EL (cell line): ENCODE measurements at places on chromosomes 13 and 19.

GRCh38 chr19:50633973-50634372 is 5.7 kb downstream of the SYT3 start:
- DNase-seq = no peak

DNA sequence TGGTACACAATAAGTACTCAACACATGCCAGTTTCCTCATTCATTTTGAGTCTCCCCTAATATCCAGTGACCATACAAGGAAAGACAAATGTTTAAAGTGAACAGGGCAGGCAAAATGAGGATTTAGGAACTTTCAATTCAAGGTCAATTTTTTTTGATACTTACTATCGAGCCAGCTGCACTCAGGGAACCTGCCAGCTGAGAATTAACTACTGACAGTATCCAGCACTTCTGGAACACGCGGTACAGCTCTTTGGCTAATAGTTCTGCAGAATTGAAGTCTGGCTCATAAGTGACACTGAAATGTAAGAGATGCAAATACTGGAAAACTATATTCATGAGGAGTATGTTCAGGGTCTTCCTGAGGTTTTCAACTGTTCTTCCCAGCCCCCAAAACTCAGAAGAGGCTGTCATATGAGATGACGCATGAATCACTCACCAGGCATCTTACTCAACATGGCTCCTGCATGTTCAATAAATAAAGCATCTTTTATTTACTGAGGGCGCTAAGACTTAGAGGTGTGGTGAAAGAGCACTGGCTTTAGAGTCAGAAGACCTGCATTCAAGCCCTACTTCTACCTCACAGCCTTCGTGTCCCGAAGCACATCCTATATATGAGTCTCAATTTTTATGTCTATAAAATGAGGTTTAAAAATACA is 25.6 kb downstream of the RUBCNL start:
- DNase-seq = no peak

DNA sequence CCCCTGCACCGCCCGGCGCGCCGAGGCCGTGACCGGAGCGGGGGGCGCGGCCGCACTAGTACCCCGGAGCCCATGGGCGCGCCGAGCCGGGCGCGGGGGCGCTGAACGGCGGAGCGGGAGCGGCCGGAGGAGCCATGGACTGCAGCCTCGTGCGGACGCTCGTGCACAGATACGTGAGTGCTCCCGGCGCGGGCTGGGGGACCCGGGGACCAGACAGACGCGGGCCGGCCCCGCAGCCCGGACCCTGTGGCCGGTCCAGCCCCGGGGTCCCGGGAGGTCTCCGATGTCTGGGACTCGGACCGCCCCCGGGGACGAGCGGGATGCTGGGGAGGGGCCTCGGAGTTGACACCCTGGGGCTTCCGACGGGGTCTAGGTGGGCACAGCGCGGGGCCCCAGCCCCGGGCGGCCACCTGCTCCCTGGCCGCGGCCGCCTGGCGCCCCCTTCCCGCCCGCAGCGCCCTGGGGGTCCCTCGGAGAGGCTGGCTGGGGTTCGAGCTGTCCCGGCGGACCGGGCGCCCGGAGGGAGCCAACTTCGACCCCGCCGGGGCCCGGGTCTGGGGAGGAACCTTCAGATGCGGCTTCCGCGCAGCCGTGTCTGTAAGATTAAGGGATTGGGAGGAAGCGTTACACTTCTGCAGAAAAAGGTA is 568 bp downstream of the ATP11A start:
- DNase-seq = peak; percentile 45

GRCh38 chr13:104008075-104008474 is 941.9 kb upstream of the SLC10A2 start:
- DNase-seq = no peak

DNA sequence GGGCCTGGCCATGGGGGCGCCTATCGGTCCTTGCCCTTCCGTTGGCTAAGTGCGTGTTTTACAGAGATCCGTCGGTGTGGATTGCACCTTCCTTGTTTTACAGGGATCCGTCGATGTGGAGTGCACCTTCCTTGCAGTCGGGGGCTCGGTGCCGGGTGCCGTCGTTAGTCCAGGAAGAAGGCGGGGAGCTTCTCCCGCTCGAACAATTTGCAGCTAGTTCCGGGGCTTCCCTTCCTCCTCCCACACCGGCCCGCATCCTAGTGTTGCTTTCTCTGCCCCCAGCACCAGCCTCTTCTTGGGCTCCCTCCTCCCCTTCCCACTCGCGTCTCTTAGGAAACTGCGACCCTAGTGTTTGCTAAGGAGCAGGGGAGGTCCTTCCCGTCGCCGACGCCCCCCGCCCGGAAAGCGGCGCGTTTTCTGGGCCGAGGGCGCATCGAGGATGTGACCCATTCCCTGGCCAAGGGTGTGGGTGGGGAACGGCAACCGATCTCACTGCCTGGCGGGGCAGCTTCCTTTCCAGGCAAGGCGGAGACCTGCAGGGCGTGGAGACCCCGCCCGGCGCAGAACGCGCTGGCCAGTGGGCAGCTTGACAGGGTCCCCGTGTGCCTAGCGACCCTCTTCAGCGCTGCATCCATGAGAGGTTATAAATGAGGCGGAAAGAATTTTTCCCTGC is 75.7 kb upstream of the ZNF91 start:
- DNase-seq = peak; percentile 16
